ENCODE measurements at places on chromosomes 7 and 10.
A peak's percentile ranks its signal among the peaks of the same experiment; 100 is the strongest.

GRCh38 chr10:79984851-79985250 lies 35.9 kb upstream of the SFTPD start:
- no peak for DNase-seq

DNA sequence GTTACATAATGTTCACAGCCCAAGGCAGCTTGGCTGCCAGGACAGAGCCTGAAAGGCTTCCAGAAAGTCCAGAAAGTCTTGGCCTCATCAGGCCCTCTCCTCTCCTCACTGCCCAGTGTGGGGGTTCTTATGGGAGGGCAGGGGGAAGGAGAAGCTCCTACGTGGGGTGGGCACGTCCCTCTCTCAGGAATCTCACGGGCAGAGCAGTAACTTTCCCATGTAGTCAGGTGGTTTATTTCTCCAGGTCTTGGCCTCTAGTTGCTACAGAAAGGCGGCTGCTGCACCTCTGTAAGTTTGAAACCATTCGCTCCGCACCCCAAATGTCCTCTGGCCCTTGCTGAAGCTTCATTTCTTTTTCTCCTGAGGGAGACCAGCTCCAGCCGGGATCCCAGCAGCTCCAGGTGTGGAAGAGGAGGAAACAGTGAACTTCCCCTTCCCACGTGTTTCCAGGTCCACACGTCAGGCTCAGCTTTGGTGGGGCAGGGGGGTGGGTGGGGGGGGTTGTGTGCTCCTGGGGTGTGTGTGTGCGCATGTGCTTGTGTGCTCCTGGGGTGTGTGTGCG lies 320.3 kb downstream of the WDR37 start:
- no peak for DNase-seq

- DNase-seq, result no peak
These were observed 374.7 kb downstream of the TCERG1L start for GRCh38 chr10:130936851-130937250.

- DNase-seq, result no peak
These were observed 5.2 kb downstream of the TAX1BP1 start for GRCh38 chr7:27745064-27745583.

GRCh38 chr7:98216941-98217622 lies 5.8 kb downstream of the BHLHA15 start:
- DNase-seq, result no peak

DNA sequence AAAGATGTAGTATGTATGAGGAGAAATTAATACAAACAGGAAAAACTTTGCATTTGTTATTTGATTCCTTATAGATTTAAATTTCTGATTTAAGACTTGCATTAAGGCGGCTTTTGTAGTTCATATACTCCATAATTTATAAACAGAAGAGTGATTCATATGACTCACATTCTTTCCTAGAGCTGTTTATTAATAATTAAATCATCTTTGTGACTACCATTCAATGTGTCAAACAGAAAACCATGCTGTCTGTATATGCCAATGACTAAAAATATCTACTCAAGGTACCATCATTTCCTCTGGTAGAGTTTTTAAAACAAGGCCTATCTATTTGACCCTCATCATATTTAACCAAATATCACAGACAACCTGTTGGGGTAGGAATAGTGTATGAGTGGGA lies 501.7 kb downstream of the PARD3 start:
- DNase-seq, result no peak

- DNase-seq, result no peak
These were observed 921.5 kb downstream of the NRG3 start for GRCh38 chr10:82796510-82796909.

DNA sequence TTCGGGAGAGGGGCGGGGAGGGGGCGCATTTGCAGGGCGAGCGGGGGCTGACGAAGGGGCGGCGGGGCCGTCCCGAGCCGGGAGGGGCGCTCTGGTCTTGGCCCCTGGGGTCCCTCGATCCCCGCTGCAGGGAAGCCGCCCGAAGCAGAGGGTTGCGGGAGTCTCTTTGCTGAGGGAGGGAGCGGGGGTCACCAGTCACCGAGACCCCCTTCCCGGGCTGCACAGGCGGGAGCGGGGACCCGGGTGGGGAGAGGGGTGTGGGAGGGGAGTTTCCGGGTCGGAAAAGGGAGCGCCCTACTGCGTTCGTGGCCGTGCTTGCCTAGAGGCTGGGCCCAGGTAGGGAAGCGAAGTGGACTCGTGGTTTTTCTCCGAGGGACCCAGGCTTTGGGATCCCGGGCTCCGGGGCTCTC lies 422 bp downstream of the AP1S1 start:
- no peak for DNase-seq

- no peak for DNase-seq
These were observed 7.9 kb upstream of the CRTAC1 start for GRCh38 chr10:98038288-98038687.

GRCh38 chr10:51707821-51708424 lies 8.5 kb upstream of the CSTF2T start:
- DNase-seq, result no peak

DNA sequence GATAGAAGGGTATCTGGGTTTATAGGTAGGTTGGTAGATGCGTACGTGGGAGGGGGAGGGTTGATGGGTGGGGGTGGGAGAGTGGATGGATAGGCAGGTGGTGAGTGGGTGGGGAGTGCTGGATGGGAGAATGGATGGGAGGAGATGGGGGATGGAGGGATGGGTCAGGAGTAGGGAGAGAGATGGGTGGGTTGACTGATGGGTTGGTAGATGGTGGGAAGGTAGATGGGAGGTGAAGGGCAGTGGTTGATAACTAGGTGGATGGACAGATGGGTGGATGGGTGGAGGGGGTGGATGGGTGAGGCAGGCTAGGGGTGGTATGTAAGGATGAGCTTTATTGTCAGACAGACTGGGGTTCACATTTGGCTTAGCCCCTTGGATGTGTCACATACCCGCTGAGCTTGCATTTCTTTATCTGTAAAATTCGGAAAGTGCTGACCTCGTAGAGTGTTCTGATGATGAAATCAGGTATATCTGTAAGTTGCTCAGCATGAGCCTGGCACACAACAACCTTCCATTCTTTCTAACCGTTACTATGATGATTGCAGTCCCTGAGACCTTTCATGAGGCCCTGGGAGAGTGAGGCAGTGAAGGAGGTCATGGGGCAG lies 34.3 kb downstream of the SLIT1 start:
- DNase-seq, result no peak

DNA sequence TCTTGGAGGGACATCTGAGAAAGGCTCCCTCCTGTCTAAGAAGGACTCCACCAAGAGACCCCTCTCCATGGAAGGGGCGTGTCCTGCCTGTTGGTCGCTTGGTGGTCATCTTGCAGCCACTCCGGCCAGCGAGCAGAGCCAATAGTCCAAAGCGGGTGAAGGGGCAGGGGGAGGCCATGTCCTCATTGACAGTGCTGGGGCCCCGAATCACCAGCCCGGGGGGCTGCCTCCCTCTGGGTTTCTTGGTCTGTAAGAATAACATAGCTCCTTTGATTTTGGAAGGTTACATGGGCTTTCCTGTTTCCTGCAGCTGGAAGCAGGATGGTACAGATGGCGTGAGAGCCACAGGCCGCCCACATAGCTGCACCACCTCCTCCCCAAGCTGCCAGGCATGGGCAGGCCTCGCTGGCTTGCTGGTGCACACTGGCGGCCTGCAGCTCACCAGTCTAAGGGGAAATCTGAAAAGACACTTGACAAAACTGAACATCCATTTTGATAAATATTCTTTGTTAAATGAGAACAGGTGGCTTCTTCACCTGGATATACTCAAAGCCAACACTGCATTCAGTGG lies 105.8 kb downstream of the ARHGAP22 start:
- DNase-seq, result no peak

DNA sequence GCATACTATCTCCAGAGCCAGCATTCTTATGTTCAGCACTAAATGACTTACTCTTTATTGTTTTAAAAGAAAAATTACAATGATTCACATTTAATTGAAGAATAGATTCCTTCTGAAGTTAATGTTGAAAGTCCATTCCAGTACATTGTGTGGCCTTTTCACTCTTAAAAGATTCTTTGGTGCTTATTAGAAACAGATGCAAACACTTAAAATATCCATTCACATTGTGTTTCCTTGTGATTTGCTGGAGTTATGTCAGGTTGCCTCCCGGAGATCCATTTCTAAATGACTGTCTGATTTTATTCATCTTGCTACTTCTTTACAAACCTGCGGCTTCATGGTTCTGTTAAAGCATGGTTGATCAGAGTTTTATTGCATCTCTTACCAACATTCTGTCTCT lies 152.8 kb downstream of the FOXP2 start:
- no peak for DNase-seq

DNA sequence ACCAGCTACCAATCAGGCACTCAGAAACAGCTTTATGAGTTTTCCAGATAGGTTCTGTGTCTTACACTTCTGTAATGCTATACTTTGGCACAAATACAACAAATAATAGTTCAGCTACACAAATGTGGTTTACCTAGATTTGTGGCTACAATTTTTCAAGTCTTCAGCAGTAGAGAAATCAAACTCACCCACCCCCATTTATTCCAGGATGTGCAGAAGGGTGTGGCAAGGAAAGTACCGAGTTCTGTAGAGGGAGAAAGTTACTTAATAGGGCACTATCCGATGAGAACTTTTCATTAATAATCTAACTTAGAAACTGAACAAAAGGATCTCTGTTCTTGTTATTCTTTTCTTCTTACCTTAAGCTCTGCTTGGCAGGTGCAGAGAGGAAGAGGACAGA lies 30.3 kb upstream of the ATP6V0A4 start:
- DNase-seq, result no peak

DNA sequence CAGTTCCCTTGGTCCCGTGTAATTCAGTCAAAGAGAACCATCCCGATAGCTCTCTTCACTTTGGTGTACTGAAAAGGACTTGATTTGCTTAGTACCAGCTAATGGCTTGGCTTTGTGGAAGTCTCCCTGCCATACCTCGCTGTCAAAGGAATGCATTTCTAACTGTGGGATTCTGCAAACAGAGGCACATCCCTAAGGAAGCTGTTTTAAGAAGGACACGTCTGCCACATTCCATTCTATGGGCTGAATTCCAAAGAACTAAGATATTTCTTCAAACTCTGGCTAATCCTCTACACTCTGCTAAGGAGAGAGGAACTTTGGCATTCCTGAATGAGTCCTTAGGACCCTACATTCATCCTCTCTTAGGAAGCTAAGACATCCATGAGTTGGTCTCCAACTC lies 327.9 kb downstream of the SFMBT2 start:
- no peak for DNase-seq

GRCh38 chr10:76185471-76186301 lies 754.3 kb downstream of the LRMDA start:
- DNase-seq, result no peak

DNA sequence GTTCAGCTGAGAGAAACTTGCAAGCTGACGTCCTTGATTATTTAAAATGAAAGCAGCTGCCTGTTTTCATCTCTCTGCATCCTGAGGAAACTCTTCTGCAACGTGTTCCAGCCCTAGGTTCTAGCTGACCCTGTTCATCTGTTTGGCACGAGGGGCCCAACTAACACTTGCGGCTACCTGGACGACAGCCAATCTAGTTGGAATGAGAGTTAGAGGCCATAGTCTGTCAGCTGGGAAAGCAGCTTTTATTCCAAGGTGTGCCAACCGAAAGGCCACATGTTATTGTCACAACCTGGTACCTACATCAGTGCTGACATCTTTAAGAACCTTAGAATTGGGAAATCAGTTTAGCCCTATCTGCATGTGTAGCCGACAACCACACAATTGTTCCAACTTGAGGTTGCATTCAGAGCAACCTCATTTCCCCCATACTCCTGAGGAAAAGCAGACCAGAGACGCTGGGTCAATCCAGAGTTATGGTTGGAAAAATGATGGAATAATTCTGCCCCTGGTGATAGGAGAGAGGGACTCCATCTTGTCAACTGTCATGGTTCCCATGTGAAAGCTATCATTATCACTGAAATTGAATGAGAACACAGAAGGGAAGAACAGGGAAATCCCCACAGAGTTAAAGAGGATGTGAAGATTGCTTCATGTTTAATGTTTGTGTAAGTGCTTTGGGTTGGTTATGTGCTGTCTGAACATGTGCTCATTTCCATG lies 121.6 kb downstream of the EGFR start:
- no peak for DNase-seq

DNA sequence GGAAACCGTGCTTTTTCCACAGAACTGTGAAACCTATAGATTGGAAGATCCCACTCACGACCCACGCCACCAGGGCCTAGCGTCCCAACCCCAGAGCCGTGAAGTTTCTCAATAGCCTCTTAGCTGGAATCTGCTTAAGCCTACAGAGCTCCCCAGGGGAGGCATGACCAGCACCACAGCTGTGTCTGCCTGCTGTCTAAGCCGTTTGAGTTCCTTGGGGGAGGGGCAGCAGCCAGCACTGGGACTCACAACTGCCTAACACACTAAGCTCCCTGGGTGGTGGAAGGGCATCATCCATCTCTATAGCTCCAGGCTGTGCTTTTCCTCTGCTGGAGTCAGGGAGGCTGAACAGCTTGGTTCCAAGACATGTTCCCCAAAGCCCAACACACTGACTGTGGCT lies 26.0 kb upstream of the TMEM140 start:
- DNase-seq, result peak; percentile 94

DNA sequence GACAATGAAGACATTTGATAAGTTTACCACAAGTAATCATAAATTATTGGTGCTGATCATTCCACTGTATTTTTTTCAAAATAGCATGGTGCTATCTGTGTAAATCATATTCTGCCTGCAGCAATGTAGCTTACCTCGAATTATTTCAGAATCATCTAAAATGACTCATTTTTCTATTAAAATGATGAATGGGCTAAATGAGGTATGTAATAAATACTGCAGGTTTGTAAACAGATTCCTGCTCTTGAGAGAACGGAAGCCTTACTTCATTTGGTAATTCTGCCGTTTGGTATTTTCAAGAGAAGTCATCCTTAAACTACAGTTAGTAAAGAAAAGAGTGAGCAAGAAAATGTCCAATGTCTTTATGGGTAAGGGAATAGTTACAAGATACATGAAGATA lies 115.9 kb downstream of the CHCHD3 start:
- DNase-seq, result no peak

GRCh38 chr7:74084722-74085578 lies 1.3 kb downstream of the LIMK1 start:
- DNase-seq, result no peak

DNA sequence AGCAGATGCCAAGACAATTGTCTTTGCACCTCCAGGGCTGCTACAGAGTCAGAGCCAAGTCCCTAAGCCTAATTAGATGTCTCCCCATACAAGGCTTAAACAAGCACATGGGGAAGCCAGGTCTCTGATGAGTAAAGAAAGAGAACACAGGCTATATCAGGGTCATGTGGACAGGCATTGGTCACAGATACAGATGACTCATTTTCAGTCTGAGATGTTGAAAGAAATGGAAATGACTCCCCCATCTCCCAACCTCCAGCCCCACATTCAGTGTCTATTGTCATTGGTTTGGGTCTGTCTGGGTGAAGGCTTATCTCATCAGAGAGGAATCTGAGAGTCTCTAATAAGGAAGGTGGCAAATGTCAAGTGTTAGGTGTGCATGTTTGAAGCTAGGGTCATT lies 290.1 kb upstream of the KIAA1217 start:
- no peak for DNase-seq

DNA sequence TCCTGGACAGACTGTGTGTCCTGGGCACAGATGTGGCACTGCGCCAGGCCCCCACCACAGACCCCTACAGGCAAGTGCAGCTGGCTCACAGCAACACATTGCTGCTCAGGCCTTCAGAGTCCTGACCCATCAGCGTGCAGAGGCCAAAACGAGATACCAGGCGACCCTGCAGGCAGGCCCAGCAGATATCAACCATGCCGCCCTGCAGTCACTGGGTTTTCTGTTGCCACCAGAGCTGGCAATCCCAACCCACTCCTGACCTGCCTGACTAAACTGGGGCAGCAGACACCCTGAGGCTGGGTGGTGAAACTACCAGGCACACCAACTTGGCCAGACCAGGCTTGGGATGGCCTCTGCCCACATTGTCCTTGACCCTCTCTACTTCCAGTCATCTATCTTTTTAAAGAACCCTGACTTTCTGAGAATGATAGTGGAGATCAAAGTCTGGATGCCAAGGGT lies 20.3 kb downstream of the ZCCHC24 start:
- no peak for DNase-seq
